Suprapubic skin (tissue), 4 donors: ENCODE measurements at places on chromosomes 4 and X. TPM values are rescaled to one million over a fixed set of nuclear protein-coding genes. Genes with fewer than 3 reads are reported as not detected.

FAM184B gene
- 0.24 TPM for total RNA-seq

CDX4 gene
- total RNA-seq, result not detected

DNA sequence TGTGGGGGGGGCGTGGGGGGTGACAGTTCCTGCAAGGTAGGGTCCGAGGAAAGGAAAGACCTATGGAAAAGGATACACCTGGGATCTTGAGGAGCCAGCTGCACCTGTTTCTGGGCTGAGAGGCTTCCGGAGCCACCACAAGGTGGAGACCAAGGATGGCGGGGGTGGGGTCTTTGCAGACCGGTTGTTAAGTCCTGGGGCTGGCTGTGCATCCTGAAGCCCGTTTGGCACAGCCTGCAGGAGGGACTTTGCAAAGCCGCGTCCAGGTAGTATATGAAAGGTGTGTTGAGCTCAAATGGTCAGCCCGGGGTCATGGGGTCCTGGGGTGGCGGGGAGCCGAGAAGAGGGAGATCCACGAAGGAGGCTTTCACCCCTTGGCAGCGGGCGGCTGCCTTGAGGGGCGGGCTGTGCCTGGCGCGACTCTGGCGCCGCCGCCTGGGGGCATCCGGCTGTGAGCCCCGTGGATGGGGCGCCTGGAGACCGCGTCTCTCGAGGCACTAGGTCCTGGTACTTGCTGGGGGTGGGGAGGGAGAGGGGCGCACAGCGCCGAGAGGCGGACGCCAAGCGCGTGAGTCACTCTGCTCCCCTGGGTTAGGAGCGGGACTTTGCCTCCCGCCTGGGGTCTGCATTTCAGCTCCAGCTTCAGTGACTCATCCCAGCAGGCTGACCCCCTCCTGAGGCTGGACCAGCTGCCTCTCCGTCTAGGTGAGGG is 58.2 kb upstream of the DYNLT3 start:
- H3K27me3 ChIP-seq, result peaks cover 8% of the 10 kb centered on the region
- peaks cover 5% of the 10 kb centered on the region for H3K4me1 ChIP-seq

GRCh38 chr4:183932576-183932975 is 27.5 kb downstream of the STOX2 start:
- no peaks in the 10 kb centered on the region for H3K27me3 ChIP-seq
- DNase-seq, result no peak
- H3K27ac ChIP-seq, result no peak overlapping the region
- no peaks in the 10 kb centered on the region for H3K4me1 ChIP-seq
- no peaks in the 10 kb centered on the region for H3K36me3 ChIP-seq

GRCh38 chr4:63459329-63459728 is 949.9 kb downstream of the TECRL start:
- no peak for DNase-seq
- H3K4me3 ChIP-seq, result no peak overlapping the region
- H3K36me3 ChIP-seq, result no peaks in the 10 kb centered on the region
- H3K4me1 ChIP-seq, result no peaks in the 10 kb centered on the region
- no peaks in the 10 kb centered on the region for H3K27me3 ChIP-seq

DNA sequence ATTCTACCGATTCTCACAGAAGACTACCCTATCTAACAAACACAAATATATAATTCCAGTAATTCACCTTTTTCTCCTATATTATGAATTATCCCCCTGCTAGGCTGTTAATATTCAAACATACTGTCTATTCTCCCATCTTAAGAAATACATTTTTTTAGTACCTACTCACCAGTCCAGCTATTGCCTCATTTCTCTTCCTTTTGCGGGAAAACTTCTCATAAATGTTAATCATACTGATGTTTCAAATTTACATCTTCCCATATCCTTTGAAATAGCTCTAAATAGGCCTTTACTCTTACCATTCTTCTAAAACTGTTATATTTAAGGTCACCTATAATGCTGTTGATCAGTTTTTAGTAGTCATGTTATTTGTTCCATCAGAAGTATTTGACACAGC is 759.1 kb upstream of the SLIT2 start:
- H3K27ac ChIP-seq, result no peak overlapping the region
- no peaks in the 10 kb centered on the region for H3K36me3 ChIP-seq
- H3K27me3 ChIP-seq, result no peaks in the 10 kb centered on the region
- H3K4me3 ChIP-seq, result no peak overlapping the region
- DNase-seq, result no peak

DNA sequence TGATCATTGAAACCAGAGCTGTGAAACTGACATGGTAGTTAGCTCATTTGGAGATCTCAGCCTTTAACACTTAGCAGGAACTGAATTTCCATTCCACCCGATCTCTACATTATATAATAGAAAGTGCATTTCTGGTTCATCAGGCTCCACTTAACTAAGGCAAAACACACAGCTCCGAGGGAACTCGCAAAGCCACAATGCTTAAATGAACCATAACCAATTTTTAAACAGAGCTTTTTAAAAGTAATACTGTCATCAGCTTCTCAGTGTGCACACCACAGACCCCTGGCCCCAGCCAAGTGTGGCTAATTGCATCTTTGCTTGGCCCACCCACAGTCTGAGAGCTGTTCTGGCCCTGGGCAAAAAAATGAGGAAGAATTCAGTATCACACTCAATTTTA is 66.1 kb downstream of the DCHS2 start:
- no peak overlapping the region for H3K4me3 ChIP-seq
- no peak overlapping the region for H3K27ac ChIP-seq
- DNase-seq, result no peak
- H3K4me1 ChIP-seq, result no peaks in the 10 kb centered on the region
- H3K36me3 ChIP-seq, result no peaks in the 10 kb centered on the region
- peaks cover 3% of the 10 kb centered on the region for H3K27me3 ChIP-seq
